ENCODE measurements at places on chromosomes 2 and 18.

DNA sequence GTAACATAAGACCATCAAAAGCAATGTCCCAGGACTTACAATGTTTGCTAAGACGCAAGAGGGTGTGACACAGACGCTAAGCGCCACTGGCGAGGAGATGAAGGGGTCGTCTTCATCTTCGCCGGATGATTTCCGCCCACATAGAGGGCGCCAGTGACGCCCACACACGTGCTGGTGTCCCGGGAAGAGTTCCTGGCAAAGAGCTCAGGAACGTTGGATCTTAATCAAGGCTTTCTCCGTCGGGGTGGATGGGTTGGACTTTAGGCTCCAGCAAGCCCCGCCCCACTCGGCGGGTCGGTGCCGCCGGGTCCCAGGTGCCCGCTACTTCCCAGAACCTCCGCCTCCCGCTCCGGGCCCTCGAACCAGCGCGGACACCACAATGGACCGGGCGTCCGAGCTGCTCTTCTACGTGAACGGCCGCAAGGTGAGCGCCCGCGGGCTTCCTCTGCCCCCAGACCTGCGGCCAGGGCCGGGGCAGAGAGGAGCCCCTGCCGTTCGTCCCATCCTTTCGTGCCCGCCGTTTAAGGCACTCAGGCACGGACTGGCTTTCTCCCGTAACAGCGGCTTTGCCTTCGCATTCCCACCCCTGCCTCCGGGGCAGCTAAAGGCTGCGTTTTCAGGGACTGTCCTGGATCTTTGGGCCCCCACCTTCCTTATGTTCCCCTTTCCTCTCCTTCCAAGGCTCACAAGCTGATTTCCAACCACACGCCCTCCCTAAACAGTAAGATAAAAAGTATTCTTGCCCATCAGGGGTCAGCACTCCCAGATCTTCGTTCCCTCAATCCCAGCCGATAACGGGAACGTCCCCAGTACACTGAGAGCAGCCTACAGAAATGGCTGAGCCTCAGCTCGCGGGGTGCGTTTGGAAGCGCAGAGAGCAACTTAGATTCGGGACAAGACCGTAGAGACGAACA is at the start of gene AOX1:
TSS of gene AOX1 (plus strand) at position 285 of the 914 bp plus-strand sequence. CDS start at position 380, 95 bp downstream.
- peak; percentile 24 for DNase-seq

DNA sequence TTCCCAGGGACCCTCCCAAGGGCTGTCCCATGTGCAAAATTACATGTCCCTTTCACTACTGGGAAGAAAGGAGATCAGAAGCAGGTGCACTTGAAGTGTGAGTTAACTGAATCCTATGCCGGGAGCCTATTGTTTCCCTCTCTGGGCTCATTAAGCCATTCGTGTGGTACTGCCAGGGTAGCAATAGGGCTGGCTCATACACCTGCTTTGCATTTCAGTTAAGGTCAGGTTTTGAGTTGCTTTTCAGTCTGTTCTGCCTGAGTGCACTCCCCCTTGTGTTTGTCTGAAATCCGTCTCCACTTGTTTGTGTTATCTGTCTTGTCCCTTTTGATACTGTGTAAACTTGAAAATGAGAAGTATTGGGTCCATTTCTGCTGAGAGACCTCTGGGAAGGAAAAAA is 1232.6 kb upstream of the NRXN1 start:
- DNase-seq, result no peak

- no peak for DNase-seq
Observed at GRCh38 chr2:73116182-73116960, 3.6 kb upstream of the RAB11FIP5 start.

DNA sequence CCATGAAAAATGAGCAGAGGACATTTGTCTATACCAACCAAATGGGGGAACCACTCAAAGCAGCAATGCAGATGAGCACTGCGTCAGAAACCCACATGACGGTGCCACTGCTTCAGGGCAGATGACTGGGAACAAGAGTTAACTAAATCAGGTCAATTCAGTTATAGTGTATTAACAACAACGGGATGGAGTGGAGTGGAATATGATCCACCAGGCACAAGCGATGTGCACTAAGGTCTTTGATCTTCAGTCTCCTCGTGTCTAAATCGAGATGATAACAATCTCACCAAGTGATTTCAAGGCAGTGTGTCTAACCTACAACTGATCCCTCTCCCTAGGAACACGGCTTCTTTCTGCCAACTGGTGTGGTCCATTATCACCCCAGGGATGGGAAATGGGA is 269.0 kb downstream of the RAD51AP2 start:
- no peak for DNase-seq

DNA sequence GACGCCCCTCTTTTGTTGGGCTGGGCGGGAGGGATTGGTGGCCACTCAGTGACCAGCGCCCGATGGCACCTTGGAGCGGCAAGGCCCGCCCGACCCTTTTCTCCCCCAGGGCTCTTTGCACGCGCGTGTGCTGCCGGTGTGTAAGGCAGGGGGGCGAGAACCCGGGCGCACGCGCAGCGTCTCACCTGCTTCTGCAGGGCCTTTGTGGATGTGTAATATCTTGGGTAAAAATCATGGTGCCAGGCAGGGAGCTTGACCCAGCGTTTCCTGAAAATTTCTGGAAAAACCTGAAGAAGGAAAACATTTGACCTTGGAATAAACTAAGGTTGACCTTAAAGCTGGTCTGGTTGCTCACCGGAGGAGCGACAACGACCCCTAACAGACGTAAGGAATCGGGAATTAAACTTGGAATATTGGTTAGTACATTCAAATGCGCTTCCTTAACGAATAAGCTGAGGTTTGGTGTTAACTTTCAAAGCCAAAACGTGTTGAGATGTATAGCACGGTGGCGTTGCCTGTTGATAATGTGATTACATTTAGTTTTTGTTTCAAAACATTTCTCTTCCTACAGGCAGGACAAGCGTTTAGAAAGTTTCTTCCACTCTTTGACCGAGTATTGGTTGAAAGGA is 438 bp downstream of the HSPE1 start:
- DNase-seq, result no peak

GRCh38 chr2:235701206-235701981 is 207.6 kb downstream of the AGAP1 start:
- no peak for DNase-seq

DNA sequence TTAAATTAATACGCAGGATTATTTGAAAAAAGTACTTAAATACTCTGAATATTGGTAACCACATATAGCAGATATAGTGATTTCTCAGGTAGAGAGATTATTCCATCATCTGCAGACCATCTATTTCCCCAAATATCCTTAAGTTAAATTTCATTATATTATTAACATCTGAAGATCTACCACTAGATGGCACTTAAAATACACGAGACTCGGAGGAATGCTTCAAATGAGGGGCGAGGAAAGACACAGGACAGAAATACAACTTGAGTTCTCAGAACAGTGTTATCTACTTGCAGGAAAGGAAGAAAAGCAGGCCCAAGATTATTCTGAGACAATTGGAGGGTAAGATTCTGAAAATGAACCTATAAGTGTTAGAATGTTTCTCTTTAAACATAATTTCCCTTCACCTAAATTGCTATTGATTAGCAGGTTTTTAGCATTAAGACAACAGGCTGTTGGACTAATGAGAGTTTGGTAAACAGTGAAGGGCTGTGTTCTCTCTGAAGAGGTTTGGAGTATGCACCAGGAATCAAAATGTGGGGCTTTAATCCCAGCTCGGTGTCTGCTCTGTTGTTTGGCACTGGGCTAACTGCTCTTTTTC is 76.9 kb upstream of the GCFC2 start:
- peak; percentile 19 for DNase-seq

- no peak for DNase-seq
Observed at GRCh38 chr2:64928813-64929212, 60.4 kb upstream of the SLC1A4 start.

DNA sequence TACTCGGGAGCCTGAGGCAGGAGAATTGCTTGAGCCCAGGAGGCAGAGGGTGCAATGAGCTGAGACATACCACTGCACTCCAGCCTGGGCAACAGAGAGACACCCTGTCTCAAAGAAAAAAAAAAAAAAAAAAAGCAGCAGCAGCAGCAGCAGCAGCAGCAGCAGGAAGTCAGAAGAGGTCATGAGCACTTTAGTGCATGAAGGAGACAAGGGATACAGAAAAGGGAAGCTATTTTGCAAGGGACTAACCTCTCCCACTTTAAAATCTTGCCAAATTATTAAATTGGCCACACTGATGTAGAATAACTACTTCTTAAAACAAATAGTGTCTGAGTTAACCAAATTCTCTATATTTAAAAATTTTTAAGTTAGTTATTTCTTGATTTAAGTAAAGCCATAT is 113.4 kb upstream of the PDE1A start:
- DNase-seq, result no peak

GRCh38 chr2:61158356-61158955 is 3.5 kb upstream of the C2orf74 start:
- DNase-seq, result no peak

DNA sequence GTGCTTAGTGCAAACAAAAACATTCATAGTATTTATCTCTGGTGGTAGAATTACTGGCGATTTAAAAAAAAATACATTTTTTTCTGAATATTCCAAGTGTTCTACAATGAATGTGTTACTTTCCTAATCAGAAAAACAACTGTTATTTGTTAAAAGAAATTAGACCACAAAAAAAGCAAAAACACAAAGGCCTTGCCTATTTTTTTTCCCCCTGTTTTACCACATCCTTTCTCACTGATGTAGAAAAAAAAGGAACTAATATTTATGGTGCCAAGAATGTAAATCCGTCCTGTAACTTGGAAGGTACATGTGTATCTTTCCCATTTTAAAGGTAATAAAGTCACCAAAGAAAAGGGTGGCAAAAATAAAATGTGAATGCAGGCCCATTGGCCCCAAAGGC is 28.4 kb upstream of the MGAT4A start:
- DNase-seq, result no peak

GRCh38 chr2:225070811-225071210 is 28.5 kb upstream of the DOCK10 start:
- DNase-seq, result no peak

GRCh38 chr2:9975805-9976447 is 24.4 kb downstream of the GRHL1 start:
- DNase-seq, result no peak

DNA sequence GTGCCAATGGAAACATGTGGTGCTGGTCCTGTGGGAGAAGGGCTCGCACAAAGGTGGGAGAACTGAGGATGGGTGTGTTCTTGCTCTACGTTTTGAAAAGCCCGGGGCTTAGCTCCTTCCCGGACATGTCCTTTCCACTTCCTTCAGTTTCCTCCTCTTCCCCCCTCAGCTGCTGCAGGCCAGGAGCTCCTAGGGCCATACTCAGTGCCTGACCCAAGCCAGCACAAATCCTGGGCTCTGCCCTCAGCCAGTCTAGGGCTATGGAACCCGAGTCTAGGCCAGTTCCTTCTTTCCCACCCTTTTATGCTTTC is 1.4 kb upstream of the SIX2 start:
- DNase-seq, result no peak

- DNase-seq, result no peak
Observed at GRCh38 chr2:150141226-150142001, 346.1 kb downstream of the RND3 start.

GRCh38 chr18:71125581-71125980 is 836.7 kb downstream of the SOCS6 start:
- no peak for DNase-seq

DNA sequence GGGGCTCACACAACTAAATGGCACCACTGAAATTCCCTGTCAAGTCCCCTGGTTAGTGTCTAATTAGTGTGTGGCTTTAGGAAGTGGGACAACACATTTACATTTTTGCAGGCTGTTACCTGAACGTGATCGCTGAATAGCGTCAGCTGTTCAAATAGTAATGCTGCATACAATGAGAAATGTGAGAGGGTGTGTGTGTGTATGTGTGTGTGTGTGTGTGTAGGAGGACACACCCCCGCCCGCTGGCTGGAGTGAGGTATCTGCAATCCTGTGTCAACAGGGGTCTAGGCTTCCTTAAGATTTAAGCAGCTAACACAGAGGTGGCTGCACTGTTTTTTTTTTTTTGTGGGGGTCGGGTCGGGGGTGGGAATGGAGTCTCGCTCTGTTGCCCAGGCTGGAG is 4.8 kb upstream of the LYPD6B start:
- DNase-seq, result no peak

- DNase-seq, result no peak
Observed at GRCh38 chr18:44733069-44733753, 52.5 kb downstream of the SETBP1 start.

DNA sequence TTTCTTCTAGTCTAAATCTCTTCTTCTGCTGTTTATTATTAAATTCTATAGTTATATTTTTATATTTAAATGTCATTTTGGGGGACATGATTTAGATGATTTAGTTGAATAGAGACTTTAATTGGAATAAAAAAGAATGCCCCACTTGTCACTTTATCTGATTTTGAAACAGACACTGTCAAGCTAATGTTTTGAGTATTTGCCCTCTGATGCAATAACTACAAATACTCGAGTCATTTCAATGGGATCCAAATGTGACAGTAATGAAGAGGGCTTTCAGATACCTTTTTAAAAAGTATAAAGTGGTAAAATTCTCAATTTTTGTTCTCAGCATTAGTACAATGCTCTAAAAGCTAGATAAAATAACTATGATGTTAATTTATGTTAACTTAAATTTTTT is 257.3 kb upstream of the SESTD1 start:
- no peak for DNase-seq

GRCh38 chr2:29006092-29006979 is 25.2 kb downstream of the TOGARAM2 start:
- DNase-seq, result no peak

- no peak for DNase-seq
Observed at GRCh38 chr18:59383851-59384250, 24.8 kb upstream of the LMAN1 start.

GRCh38 chr2:40488101-40488601 is 36.3 kb upstream of the SLC8A1 start:
- DNase-seq, result no peak

DNA sequence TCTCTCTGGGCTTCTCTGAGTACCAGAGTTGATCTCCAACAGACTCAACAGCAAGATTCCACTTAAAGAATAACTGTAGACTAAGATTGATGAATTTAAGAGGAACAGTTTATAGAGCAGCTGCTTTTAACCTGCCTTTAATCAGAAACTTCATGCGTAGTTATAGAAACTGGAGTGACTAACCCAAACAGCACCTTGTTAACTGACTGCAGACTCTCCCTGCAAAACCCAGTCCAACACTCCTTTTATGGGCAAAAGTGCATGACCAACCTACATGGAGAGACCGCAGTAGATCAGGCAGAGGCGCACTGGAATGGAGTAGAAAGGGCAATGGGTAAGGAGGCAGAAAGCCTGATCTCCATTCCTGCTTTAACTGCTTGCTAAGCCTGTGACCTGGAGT is 110.6 kb downstream of the NRP2 start:
- no peak for DNase-seq

DNA sequence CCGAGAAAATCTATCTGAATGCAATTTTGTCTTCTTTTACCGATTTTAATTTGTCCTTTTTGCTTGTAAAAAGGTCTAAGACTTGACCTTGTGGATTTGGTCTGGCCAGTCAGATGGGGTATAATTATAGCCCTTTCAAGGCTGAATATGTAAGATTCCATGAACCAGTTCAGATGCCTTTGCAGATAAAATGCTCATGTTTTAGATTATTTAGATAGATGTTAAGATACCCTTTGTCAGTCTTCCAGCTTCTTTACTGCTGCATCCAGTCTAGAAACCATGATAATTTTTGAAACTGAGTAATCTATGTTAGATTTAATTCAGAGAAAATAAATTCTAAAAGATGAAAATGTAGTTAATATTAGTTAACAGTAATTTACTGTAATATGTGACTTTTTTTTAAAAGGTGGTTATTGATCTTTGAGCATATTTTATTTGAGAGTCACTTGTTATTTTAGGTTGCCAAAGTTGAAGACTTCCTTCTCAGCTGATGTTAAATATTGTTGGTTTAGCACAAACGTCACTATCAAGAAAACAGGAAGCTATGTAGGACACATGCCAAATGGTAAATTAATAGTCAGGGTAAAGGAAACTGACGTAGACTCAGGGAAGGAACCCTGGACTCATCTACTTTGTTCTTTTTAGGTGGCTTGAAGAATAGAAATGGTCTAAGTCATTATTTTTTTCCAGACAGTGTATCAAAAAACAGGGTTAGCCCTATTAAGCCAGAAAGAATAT is 29.8 kb downstream of the BABAM2 start:
- DNase-seq, result no peak

Data from GM20000 (cell line).